ENCODE measurements at places on chromosomes 1 and 21.

GRCh38 chr1:15224259-15224869 is 22.7 kb upstream of the FHAD1 start:
- no peak for DNase-seq

DNA sequence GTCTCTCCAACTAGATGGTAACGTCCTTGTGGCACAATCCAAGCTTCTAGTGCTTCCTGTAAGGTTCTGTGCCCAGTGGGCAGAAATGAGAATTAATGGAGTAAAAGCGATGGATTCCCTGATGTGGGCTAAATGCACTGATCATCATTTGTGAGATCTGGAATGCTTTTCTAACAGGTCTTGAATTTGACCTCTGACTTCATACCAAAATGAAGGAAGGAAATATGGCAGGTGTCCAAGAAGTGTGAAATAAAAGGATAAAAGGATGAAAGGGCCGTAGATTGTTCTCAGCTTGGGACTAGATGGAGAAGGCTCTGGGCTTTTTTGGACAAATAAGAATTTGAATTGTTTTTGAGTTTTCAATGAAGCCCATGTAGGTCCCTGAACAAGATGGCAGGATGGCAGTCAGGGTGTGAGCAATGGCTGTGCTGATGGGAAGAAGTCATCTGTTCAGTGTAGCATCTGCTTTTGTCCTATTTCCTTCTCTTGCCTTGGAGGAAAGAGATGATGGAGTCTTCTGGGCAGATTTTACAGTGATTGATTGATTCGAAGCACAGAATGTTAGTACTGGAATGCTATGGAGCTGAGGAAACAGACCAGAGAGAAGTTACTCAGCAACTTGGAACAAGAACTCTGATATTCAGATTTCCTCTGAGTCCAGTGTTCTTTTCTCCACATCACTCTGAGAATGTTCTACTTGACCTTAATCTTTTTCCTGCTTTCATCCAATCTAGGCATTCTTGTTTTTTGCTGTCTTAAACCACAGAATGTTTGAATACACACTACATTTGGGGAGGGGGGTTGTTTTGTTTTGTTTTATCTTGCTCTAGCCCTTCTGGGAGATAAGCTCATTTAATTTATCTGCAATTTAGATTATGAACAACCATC is 286.0 kb downstream of the HLX start:
- no peak for DNase-seq

DNA sequence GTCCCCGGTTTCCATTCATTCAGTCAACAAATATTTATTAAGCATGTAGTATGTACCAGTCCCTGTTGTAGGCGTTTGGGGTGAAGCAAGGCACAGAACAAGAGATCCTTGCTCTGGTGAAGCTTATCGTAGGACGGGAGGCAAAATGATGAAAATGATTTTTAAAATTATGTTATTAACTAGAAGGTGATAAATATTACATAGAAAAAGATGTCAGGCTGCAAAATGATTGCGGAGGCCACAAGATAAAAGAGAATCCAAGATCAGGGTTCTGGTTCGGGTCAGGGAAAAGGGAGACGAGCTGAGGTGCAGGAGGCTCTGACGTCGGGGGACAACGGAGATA is 602 bp upstream of the CGN start:
- DNase-seq = no peak

- no peak for DNase-seq
These were observed 25.6 kb upstream of the MOB3C start for GRCh38 chr1:46642115-46642680.

- DNase-seq = no peak
These were observed 56.1 kb upstream of the ID3 start for GRCh38 chr1:23615423-23615822.

Measured in omental fat pad (tissue), 4 donors.